HFF-Myc (cell line): ENCODE measurements at places on chromosomes 2 and 18.

GRCh38 chr2:147273106-147273505, 571.7 kb upstream of the ACVR2A start:
- no peak for DNase-seq

GRCh38 chr2:108988796-108989713, at the start of gene EDAR:
Gene EDAR (minus strand): TSS chr2:108989220. CDS start chr2:108931014, 58,206 bp downstream.
- no peak for DNase-seq

DNA sequence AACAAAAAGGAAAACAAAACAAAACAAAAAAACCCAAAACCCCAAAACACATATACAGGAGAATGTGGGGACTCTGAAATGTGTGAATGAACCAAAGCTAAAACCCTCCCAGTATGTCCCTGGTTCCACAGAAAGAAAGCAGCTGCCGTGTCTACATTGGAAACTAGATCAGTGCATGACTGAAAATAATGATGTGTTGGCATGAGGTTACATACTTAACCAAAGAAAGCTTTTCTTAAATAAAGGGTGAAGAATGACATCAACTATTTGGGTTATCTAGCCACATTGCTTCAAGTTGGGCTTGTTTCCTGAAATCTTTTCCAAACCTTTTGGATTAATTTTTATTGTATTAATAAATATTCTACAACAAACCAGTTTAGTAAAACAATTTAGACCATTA, 91.9 kb upstream of the FN1 start:
- no peak for DNase-seq

- no peak for DNase-seq
Observed at GRCh38 chr2:37527361-37527760, 144.1 kb downstream of the CDC42EP3 start.

GRCh38 chr2:120736624-120737339, 1.1 kb downstream of the GLI2 start:
- no peak for DNase-seq

- no peak for DNase-seq
Observed at GRCh38 chr2:207497596-207497995, 32.2 kb upstream of the CREB1 start.

DNA sequence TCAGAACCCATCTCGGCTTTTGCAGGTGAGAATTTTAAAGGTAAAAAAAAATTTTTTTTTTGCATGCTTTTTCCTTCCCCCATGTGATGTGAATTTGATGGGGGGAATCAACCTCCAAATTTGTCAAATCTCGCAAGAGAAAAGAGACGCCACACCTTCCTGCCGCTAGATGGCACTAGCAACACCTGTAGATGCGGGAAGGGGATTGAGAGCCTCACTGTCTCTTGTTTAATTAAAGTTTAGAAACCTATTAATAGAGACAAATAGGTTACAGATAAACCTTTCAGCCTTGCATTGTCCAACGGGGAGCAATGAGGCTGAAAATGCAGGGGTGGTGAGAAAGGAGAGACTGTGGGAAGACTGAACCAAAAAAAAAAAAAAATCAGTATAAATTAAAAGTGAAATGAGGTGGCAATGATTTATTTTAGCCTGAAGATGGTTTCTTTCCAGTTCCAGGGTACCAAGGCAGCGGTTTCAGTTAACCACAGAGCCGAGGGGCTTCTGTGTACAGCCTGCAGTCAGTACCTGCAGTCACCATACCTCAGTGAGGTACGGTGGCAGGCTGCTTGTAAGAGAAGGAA, 84.6 kb downstream of the NRP2 start:
- no peak for DNase-seq

DNA sequence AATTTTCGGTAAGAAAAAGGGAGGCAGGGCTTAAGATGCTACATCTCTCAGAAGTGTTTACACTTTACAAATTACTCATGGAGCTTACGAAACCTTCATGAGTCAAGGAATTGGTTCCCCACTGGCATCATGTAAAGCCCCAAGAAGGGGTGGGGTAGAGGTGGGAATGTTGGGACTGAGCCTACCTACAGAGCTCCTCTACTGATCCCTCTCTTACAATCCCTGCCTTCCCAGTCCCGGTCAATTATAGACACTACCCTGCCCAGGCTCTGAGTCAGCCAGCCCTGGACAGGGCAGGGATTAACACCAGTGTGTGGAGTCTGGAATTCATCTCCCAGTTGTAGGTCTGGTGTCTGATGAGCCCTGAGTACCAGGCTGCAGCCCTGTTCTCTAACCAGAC, 248.9 kb downstream of the PAX3 start:
- no peak for DNase-seq

DNA sequence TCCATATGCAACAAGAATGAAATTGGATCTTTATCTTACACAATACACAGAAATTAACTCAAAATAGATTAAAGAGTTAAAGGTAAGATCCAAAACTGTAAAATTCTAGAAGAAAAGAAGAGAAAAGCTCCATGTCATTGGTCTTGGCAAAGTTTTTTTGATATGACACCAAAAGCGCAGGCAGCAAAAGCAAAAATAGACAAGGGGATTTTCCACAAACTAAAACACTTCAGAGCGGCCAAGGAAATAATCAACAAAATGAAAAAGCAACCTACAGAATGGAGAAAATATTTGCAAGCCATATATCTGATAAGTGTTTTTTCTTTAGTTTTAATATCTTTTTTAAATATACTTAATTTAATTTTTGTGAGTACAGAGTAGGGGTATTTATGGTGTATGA, 112.8 kb upstream of the CAB39 start:
- DNase-seq: no peak

DNA sequence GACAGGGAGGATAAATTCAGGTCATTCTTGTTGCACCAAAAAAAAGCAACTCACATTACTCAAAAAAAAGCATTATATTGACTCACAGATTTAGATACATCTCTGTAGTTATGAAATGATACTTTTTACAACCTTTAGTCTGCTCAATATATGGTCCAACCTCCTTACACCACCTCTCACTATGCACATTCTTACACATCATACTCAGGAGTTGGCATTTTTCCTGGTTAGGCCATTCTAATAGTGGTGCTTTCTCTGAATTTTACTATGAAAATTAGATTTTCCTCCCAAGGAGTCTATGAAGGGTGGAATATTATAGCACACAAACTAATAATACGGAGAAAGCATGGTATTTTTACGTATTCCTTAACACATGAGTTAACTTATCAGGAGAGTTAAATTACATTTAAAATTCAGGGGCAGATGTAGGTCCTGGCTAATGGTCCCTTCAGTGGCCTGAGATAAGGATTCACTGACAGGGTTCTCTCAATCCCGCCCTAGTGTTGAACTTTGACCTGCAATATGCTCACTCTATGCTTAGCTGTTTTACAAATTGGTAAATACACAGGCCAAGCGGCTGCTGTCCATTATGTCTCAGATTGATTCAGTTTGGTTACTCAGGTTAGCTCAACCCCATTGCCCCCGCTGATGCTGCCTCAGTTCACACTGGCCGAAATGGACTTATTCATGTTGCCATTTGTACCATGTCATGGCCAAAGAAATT, 153.6 kb downstream of the NCKAP5 start:
- no peak for DNase-seq

DNA sequence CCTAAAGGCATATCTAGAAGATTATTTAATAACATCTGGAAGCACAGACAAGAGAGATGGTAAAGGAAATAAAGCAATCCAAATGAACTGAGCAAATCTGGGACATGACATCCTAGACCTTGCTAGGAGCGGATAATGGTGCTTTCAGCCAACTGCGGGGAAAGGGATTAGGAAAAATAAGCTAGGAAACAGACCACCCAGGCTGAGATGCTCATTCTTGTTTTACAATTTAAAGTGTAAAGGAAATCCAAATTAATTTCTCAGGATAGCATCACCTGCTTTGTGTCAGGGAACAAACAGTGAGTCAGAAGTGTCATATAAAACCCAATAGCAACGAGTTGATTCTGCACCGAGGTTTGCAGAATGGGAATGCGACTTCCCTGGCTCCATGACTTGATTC, 112.5 kb upstream of the CXCR4 start:
- DNase-seq: no peak

DNA sequence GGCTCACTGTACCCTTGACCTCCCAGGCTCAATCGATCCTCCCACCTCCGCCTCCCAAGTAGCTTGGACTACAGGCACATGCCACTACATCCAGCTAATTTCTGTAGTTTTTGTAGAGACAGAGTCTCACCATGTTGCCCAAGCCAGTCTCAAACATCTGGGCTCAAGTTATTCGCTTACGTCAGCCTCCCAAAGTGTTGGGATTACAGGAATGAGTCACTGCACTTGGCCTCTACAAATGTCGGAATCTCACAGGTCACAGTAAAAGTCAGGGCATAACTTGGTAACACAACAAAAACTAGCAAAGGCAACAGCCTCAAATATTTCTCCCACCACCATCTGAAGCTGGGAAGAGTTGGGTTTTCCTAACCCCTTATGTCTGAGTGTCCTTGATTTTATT, 25.3 kb downstream of the SCG2 start:
- peak; percentile 99 for DNase-seq

DNA sequence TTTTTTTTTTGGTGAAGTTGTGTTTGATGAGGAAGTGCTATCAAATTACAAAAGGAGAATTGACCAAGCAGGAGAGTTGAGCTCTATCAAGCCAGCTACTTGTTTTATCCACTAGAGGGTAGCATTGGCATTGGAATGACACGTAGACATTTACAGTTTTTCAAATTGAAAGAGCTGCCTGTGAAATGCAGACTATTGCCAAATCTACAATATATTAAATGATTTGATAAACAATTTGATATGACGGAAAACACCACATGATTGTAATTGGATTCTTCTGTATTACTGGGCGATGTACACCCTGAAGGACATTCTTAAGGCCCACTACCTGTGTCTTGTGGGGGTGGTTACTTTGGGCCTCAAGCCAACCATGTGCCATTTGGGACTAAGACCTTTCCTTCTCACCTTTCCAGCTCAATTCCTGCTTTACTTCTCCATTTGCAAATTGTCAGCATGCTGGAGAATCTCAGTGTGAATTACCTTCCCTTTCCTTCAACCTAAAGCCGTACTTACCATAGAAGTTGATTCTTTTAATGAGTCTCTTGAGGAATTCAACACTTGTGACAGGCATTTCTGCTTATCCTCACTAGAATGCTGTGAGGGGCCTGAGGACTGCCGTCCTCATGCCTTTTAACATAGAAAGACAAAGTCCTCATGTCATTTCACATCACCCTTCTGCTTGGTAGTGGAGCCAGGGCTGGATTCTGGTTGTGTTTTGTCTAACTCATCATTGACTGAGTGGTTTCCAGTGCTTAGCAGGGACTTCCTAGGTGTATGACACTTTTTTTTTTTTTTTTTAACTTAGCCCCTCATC, 134.8 kb upstream of the THUMPD2 start:
- DNase-seq: peak; percentile 63

GRCh38 chr2:157777427-157777826, 98.7 kb downstream of the ACVR1 start:
- DNase-seq: no peak
